ENCODE measurements at places on chromosomes 2 and 18. TPM values are rescaled to one million over a fixed set of nuclear protein-coding genes. Genes with fewer than 3 reads are reported as not detected.

MAL gene
- total RNA-seq: 1.7 TPM

DNAH6 gene
- total RNA-seq: 2.4 TPM

TRAF3IP1 gene
- 41.8 TPM for total RNA-seq

SCYGR4 gene
- total RNA-seq: not detected

TACR1 gene
- total RNA-seq: 1.9 TPM

ANKRD30BL gene
- total RNA-seq: not detected

PLEKHH2 gene
- total RNA-seq: 54.7 TPM

GBX2 gene
- total RNA-seq: not detected

IL36RN gene
- total RNA-seq: not detected

KIF5C gene
- total RNA-seq: 2.4 TPM

MAPK4 gene
- 0.29 TPM for total RNA-seq
